Stimulated activated CD4-positive, alpha-beta T cell treated with anti-CD3 and anti-CD28 coated beads, Interleukin-4, amount 100 ng/mL, for 48 hours (primary cell): ENCODE measurements at places on chromosomes 1 and 21.

GRCh38 chr1:18722270-18722669, 91.6 kb downstream of the PAX7 start:
- DNase-seq, result no peak

DNA sequence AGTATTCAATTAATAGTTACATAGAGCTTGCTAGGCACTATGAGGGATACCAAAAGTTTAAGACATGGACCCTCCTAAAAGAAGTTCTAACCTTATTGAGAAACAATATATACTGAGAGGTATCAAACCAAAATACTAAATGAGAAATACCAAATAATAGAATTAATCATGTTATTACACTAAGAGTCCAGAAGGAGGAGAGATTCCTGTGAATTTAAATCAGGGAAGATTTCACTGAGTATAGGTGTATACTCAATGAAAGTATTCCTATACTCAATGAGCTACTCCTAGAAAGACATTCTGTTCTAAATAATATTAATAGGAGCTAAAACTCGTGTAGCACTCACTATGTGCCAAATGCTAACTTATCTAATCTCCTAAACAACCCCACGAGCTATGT, 9.4 kb downstream of the CR1L start:
- no peak for DNase-seq

- no peak for DNase-seq
Measured at GRCh38 chr1:37697737-37698136, 5.4 kb downstream of the CDCA8 start.

GRCh38 chr1:98870959-98871903, 133.4 kb downstream of the PLPPR5 start:
- peak; percentile 2 for DNase-seq

GRCh38 chr1:202568410-202568809, 141.8 kb downstream of the SYT2 start:
- no peak for DNase-seq

DNA sequence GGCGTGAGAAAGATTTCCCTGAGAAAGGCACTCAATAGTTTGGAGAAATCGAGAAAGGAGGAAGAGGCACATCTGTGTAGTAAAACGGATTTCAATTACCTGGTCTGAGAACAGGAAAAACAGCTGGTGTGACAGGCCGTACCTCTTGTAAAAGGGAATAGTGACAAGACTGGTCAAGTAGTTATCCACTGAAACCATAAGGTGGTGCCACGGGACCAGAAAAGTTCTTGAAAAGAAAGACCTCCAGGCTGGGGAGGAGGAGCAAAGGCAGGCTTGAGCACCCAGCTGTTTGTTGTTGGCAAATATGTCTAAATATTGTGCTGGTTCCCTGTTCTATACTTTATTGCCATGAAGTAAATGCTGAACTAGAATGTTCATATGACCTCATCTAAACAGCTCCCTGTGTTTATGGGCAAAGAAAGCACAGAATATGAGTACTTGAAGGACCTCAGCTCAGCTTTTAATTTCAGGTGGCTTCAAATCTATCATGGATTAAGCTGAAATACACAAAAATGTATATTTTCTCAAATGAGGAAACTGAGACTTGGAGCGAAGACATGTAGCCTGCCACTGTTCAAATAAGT, 4.0 kb downstream of the HAO2 start:
- DNase-seq, result no peak

DNA sequence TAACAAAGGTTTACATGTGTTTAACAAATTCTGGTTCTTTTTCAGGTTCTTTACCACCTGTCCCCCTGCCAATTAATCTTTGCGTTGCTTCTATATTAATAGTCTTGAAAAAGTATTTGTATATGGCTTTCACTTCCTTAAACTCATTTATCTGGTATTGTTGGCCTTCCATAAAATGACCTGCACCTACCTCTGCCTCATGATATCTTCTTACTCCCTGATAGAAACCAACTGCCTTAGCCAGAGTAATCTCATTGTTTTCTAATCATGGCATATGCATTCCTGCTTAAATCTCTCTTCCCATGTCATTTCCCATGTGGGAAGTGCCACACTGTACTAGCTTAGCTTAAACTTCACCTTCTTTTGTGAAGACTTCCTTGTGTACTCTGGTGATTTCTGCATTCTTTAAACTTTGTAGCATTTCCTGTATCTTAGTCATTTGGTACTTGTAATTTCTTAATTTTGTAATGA, 8.7 kb downstream of the SMG7 start:
- DNase-seq, result no peak

- DNase-seq, result no peak
Measured at GRCh38 chr1:15410223-15410883, 665 bp downstream of the EFHD2 start.

- DNase-seq, result no peak
Measured at GRCh38 chr1:26335774-26336476, 18.0 kb downstream of the CRYBG2 start.

GRCh38 chr21:39467746-39468145, 16.0 kb downstream of the SH3BGR start:
- DNase-seq, result no peak

GRCh38 chr1:245858022-245858721, 648.9 kb downstream of the SMYD3 start:
- DNase-seq, result no peak

DNA sequence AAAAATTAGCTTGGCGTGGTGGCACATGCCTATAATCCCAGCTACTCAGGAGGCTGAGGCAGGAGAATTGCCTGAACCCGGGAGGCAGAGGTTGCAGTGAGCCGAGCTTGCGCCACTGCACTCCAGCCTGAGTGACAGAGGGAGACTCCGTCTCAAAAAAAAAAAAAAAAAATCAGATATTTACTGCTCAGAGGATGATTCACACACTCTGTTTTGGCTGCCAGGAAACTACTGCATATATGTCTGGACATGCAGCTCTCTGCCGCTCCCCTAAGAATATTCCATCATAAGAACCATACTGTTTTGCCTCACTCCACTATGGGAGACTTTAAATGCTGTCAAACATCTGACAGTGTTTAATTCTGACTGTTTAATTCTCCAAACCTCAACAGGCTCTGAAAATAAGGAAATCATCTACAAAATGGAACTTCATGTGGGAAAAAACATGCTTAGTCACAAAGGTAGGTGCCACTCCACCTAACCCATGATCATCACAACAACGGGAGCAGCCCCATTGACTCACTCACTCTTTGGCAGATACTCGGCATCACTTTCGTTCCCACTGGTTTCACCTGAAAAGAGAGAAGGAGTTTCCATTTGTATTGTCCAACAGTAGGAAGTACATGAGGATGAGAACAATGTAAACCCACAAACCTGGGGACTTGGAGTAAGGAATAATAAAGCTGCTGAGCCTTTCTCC, 29.3 kb upstream of the BCAS2 start:
- no peak for DNase-seq

DNA sequence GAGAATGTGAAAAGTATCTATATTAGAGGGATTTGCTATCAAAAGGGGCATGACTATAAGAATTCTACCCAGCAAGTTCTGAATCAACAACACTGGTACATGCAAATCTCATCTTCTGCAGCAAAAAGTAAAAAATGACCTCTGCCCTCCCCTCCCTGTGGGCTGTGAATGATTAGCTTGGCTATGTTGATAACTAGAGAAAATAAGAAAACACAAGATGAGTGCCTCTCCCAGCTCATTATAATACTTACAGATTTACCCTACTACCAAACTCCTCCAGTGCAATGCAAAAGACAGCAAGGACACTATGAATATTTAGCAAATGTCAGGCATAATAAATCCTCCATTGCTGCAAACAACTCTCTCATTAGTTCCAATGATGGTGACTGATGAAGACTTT, 102.4 kb downstream of the SLC45A1 start:
- DNase-seq, result no peak

- DNase-seq, result no peak
Measured at GRCh38 chr1:42940851-42941639, 17.6 kb downstream of the SLC2A1 start.

GRCh38 chr1:21492356-21492625, 16.9 kb upstream of the ALPL start:
- no peak for DNase-seq

DNA sequence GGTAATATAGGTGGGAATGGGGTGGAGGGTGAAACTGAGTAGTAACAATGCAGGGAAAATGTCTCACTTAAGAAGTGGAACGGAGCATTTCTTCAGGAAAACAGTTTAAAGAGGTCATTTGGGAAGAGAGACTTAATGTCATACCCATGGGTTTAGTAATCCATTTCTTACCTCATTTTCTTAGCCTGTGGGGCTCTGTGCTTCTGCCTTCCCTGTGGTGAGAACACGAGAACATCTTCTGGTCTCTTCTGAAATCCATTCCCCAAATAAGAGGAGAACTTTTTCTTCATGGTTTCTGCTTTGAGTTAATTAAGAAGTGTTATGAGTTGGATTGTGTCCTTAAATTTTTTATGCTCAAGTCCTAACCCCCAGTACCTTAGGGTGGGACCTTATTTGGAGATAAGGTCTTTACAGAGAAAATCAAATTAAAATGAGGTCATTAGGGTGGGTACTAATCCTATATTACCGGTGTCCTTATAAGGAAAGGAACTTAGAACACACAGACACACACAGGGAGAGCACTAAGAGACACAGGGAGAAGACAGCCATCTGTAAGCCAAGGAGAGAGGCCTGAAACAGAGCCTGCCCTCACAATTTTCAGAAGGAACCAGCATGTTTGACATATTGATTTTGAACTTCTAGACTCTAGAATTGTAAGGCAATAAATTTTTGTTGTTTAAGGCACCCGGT, 5.4 kb downstream of the CCDC190 start:
- no peak for DNase-seq

- no peak for DNase-seq
Measured at GRCh38 chr1:39976732-39977131, 21.8 kb downstream of the MFSD2A start.

GRCh38 chr1:161932668-161933067, 91.0 kb downstream of the OLFML2B start:
- no peak for DNase-seq

- no peak for DNase-seq
Measured at GRCh38 chr1:9422321-9422720, 116.9 kb upstream of the SLC25A33 start.

- no peak for DNase-seq
Measured at GRCh38 chr1:94582565-94582964, 41.0 kb upstream of the F3 start.

DNA sequence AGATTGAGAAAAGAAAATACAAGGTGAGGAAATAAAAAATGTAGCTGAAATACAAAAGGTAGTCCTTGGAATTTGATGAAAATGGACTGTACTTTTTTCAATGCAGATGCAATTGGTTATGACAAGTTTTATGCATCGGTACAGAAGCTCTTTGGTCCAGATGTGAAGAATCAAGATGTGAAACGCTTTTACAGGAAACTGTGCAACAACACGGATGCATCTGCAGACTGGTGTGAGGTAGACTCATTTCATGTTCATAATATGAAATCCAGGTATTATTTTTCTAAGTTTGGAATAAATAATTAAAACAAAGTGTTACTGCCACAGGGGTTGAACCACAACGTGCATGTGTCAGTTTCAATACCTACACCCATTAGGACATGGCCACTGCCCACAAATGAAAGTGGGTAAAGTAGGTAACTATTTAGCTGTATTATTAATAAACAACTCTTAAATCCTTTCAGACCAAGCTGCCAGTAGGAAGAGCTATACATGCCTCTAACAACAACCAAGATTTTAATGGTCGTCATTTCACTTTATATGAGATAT, 8.4 kb downstream of the WDR64 start:
- no peak for DNase-seq

GRCh38 chr1:173753830-173754229, 39.0 kb downstream of the KLHL20 start:
- no peak for DNase-seq

- DNase-seq, result no peak
Measured at GRCh38 chr1:11783556-11783955, 21.6 kb downstream of the C1orf167 start.
